Right atrium auricular region (tissue), 2 donors: ENCODE measurements at places on chromosomes 4 and X. TPM values are rescaled to one million over a fixed set of nuclear protein-coding genes. Genes with fewer than 3 reads are reported as not detected.
A peak's percentile ranks its signal among the peaks of the same experiment; 100 is the strongest.

The MAGEA2 gene
- not detected for total RNA-seq

- no peak for DNase-seq
Observed at GRCh38 chr4:149166365-149166764, 649.3 kb downstream of the IQCM start.

DNA sequence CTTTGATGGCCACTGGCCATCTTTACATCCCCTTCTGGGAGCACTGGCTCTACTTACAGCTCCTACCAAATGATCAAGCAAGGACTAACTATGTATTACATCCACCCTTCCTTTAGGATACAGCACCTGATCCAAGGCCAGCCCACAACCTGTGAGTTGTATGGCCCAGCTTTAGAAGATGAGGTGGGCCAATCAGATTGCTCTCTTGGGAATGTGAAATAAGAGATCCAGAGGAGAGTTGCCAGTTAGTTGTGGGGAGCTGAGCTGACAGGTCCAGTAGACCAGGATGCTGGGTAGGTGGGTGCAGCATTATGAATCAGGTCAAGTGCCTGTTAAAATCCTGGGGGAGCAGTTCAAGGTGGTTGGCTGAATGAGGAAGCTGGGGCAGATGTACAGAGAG, 111.5 kb downstream of the GNL3L start:
- no peak for DNase-seq

The EIF2S3 gene
- 61.6 TPM for total RNA-seq

DNA sequence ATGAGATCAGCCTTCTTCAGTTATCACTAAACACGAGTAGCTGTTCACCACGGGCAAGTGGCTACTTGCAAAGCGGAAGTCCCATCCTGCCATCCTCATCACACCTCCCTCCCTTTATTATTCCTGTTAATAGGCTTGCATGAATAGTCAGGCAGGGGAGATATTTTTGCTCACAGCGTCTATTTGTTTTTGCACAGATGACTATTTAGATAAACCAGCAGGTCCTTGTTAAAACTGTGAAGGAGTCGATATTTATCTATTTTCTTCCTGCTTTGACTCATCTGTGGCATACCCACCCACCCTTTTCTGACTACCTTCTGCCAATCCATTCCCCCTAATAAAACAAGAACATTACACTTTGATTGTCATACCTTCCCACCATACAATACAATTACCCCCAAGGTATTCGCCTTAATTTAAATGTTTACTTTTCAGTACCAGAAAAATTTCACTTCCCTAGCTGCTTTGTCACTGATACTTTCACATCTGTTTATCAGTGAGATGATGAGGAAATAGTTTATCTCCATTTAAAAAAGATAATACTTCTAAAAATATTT, 96.6 kb upstream of the BANK1 start:
- DNase-seq, result no peak

DNA sequence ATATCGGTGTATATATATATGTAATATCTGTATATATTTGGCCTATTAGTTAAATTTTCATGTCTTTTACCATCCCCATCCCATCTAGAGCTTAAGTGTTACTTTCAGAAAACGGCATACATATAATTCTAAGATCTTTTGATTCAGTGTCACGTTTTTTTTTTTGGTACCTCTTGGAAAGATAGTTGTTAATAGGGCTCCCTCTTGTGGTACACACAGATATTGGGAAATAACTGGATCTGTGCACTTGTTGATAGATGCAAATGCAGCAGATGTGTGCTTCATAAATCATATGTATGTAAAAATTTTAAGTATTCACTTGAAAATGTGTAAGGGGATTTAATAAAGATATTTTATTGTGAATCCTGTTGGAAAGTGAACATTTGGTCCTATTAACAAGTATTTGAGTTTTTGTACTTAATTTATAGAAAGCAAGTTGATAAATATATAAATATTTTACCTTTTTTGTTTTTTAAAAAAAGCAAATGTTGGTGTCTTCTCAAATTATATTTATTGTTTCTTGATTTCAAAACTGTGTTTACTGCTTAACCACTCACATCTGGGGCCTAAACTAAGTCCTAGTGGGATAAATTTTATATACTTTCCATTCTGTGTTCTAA, 74.7 kb downstream of the PAQR3 start:
- no peak for DNase-seq

DNA sequence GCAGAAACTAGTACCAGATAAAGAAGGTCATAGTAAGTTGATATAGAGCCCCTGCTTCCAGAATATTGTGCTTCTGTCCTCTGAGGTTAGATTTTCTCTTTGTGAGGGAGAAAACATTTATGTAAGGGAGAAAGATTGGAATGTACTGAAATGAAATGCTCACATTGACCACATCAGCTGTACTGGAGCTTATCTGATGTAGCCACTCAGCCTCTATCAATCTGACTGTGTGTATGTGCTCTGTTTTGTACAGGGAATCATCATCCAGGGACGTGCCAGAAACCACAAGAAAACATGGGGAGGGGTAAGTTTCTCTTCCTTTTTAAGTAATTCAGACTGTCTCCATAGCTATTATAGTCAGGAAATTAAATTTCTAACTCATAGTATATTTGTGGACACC, 56.8 kb downstream of the PRRG1 start:
- no peak for DNase-seq

GRCh38 chrX:117987373-117987772, 129.2 kb downstream of the KLHL13 start:
- no peak for DNase-seq

- DNase-seq, result no peak
Observed at GRCh38 chr4:18676526-18676915, 655.0 kb upstream of the LCORL start.

DNA sequence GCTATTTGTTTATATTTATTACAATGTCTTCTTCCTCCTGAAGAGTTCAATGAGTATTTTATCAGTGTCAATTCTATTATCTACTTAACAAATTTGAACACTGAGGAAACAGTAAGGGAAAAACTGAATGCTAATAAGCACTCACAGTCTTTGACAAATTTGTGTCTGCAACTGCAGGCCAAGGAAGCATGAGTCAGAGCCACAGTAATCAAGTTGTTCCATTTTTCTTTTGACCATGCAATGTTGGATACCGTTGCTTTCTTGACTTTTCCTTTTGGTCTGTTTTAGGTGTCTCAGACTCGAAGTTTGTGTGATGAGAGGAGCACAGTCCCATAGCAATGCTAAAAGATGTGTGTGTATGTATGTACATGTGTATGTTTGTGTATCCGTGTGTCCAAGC, 359.6 kb downstream of the IL1RAPL1 start:
- no peak for DNase-seq

DNA sequence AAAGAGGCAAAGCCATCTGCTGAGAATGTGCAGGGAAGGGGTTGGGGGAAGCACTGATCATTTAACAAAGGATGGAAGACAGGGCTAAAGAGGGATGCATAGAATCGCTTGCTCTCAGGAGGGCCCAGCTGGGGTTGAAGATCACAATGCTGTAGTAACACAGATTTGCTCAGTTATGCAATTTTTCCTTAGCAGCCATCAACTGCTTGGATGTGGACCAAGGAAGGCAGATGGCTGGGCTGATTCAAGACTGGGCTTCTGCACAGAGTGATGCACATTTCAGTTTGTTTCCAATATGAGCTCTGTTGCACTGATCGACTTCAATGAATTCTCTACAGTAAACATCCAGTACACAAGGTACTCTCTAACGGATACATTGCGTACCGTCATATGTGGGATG, 127.8 kb upstream of the TBL1X start:
- no peak for DNase-seq

The GATA1 gene
- total RNA-seq, result 0.20 TPM

The UGT2B11 gene
- not detected for total RNA-seq

The SYP gene
- 2.8 TPM for total RNA-seq

DNA sequence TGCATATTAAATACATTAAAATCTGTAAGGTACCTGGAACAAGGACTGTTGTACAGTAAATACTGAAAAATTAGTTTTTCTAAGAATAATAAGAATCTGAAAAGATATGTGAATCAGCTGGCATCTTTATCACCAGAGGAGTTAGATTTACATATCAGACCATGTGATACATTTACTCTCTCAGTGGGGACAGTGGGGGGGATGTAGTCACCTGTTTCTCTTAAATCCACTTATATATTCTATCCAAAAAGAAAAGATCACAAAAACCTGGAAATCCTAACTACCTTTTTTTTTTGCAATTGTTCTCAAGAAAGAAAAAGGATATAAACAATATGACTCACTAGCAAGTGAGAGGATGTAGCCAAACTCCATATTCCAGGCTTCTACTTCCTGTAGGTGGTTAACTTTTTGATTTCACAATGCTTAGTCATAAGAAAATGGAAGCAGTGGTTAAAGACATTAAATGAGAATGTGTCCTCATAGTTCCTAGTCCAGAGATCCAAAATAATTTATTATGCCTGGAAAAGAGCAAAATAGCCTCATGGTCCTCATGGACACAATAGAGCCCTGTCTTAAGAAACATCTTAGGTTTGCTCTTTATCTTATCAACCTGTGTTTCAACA, 22.5 kb upstream of the MYOZ2 start:
- no peak for DNase-seq

The UPF3B gene
- total RNA-seq, result 2.3 TPM

The PFKFB1 gene
- not detected for total RNA-seq

- DNase-seq, result no peak
Observed at GRCh38 chr4:112371361-112371760, 74.2 kb downstream of the ALPK1 start.

The JCHAIN gene
- 2.7 TPM for total RNA-seq

- DNase-seq, result peak; percentile 75
Observed at GRCh38 chrX:74382613-74383012, 38.7 kb upstream of the SLC16A2 start.

DNA sequence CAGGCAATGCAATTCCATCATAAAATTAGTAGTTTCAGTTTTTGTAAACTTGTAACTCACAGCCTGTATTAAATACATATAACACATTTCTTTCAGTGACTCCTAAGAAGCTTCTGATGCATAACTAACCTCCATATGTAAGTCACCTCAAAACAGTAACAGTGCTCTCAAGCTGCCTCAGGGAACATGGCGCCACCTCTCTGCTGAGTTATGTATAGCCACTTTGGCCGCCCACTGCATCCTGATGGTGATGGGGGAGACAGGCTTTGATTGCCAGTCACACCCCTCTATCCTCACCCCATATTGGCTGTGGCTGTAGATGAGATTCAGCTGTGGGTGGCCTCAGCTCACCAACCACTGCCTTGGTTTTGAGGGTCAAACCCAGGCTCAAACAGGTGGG, 54.3 kb downstream of the LRBA start:
- no peak for DNase-seq

DNA sequence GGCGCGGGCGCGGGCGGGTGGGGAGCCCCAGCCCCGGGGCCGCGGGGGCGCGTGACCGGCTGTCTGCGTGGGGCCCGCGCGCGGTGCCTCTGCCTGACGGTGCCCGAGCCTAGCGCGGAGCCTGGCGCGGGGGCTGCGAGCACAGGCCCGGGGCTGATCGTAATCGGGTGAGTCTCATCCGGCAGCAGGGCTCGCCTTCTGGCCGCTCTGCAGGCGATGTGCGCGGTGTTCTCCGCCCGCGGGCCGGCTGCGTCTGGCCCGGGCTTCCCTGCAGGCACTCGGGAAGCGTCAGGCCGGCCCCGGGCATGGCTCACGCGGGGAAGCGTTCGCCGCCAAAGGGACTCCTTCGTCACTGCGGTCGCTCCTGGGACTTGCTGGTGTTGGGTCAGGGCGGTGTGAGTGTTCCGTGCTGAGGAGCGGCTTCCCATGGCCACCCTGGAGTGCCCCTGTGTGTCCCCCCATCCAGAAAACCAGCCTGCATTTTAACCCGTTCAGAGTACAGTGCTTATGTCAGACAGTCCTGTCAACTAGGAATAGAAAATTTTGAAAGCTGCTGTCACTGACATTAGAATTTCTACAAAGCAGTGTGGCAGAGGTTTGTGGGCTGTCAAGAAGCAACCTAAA, 40.6 kb downstream of the FAM149A start:
- peak; percentile 72 for DNase-seq

DNA sequence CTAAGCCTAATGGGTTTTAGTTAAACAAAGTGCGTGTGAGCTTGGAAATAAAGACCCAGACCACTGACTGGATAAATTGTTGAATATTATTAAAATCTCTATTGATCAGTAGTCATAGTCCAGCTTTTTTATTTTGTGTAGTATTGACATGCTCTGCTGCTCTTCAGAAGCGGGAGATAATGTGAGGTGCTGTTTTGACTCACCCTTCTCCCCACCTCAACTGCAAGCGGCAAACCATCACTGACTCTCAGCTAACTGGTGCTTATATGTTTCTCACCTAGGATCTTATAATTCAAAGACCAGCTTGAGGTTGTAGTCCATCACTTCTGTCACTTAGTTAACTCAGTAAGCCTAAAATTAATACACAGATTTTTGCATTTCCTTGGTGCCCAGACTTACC, 72.2 kb downstream of the COMMD8 start:
- DNase-seq, result no peak
